ENCODE measurements at places on chromosomes 4 and X. TPM values are rescaled to one million over a fixed set of nuclear protein-coding genes. Genes with fewer than 3 reads are reported as not detected.
A peak's percentile ranks its signal among the peaks of the same experiment; 100 is the strongest.

DNA sequence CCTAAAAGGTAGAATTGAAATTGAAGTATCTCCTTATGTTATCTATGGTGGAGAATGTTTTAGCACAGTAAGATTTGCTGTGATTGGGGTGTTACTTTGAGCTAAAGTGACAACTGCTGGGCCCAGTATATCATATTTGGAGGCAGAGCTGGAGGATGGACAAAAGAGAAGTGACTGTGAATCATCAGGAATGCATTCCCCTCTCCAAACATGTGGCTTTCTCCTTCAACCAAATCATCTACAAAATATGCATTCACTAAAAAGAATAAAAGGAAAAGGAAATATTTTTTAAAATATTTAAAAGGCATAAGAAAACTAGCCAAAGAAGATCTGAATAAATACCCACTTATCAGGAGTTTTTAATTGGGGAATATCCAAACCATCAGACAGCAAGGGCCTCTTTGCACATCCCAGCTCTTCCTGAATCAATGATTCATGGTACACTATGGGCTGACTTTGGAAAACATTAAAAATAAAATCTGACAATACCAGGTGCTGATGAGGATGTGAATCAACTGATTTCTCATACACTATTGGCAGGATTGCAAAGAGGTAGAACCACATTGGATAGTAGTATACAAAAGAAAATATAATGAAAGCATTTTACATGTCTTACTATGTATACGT lies 671.7 kb upstream of the NR3C2 start:
- DNase-seq: no peak

DNA sequence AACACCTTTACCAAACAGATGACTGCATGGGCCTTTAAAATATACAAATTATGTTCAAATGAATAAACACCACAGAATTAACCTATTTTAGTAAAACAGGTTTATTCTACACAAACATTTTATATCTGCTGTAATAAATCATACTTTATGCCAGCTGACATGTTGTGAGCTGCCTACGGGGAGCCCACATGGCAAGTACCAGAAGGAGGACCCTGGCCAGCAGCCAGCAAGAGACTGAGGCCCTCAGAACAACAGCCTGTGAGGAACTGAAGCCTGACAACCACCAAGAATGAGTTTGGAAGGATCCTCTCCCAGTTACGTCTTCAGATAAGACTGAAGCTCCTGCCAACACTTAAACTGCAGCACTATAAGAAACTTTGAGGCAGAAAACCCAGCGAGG lies 377.0 kb downstream of the PDGFC start:
- no peak for DNase-seq

GRCh38 chrX:22674932-22675331 lies 324.8 kb upstream of the DDX53 start:
- DNase-seq: no peak

DNA sequence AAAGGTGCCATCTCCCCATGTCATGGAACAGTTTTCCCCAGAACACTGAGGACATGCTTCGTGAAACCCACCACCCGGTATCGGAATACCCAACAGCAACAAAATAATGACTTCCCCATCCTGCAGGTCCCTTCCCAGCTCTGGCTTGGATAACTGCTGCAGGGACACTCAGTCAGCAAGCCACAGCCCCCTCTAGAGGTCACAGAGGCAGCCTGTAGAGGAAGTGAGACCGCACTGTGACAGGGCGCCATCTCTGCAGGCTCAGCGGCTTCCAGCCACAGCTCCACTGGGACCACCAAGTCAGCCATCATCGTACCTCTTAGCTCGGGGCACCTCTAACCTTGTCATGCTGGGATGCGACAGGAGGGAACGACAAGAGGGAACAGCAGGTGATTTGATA lies 315.9 kb downstream of the LDB2 start:
- DNase-seq: no peak

- no peak for DNase-seq
These were observed 48.3 kb downstream of the GPR143 start for GRCh38 chrX:9717376-9717775.

GRCh38 chr4:26260571-26260970 lies 60.2 kb upstream of the RBPJ start:
- DNase-seq: no peak

GRCh38 chr4:109815151-109816081 lies at the start of gene GAR1:
Gene GAR1, plus strand, starts transcription at chr4:109815762. Its CDS starts 403 bp downstream, at chr4:109816165.
- DNase-seq: peak; percentile 92

DNA sequence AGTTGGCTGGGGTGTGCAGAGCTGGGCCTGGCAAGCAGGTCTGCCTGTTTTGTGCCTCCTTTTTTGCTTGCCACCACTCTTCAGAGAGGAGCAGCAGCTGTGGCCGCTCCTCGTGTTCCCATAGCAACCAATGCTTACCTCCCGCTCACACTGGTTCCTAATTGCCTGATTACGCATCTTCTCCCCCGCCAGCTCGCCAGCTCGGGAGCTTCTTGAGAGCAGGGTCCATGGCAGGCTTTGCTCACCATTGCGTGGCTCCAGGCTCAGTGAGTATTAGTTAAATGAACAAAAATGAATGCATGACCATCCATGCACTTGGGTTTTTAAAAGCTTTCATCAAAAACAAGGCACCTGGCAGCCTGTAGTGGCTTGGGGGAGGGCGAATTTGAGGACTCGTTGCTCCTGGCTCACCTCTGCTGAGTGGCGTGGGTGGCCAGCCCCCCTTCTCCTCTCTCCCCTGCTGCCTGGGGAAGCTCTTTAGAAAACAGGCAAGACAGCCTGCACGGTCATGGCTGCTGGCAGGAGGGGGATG lies 14.2 kb upstream of the PJA1 start:
- DNase-seq: no peak

- DNase-seq: no peak
These were observed 303.5 kb upstream of the ARSJ start for GRCh38 chr4:114282937-114283336.

GRCh38 chr4:54496412-54496811 lies 161.3 kb upstream of the KIT start:
- DNase-seq: no peak

- no peak for DNase-seq
These were observed at the start of gene MAMLD1 for GRCh38 chrX:150362599-150363481. Gene MAMLD1, plus strand, starts transcription at chrX:150363317. Its CDS starts 82,200 bp downstream, at chrX:150445517.

- no peak for DNase-seq
These were observed 30.0 kb downstream of the RCHY1 start for GRCh38 chr4:75484190-75484589.

DNA sequence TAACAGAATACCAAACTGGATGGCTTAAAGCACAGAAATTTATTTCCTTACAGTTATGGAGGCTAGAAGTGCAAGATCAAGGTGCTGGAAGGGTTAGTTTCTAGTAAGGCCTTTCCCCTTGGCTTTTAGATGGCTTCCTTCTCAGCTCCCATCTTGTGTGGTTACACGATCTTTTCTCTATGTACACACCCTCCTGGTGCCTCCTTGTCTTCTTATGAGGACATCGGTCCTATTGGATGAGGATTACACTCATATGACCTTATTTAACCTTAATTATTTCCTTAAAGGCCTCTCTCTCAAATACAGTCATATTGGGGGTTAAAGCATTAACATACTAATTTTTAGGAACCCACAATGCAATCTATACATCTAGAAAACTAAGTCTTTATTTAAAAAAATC lies 787.9 kb upstream of the GALNTL6 start:
- no peak for DNase-seq

DNA sequence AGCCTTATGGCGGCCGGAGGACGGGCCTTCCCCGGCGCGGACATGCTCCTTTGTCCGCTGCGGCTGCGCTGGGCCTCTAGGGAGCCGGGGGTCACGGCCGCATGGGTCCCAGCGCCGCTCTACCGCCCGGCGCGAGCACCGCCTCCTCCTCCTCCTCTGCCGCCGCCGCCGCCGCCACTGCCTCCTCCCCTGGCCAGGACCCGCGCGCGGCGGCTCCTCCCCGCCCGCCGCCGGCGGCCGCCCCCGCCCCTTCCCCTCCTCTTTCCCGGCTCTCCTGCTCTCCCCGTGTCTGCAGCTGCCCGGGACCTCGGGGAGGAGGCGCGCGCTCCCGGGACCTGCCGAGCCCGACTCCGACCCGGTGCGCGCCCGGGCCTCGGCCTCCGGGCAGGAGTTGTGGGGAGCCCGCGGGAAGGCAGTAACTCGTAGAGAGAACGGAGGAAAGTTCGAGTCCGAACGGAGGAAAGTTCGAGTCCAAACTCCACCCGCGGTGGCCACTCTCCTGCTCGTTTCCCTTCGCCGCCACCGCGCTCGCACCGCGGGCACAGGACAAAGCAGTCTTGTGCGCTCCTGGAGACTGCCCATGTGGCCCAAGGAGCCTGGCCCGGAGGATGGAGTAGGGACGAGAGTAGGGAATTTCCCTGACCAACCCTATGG lies at the start of gene ADGRA3:
Gene ADGRA3, minus strand, starts transcription at position 179 of the 654 bp plus-strand sequence. CDS start 282 bp downstream, outside the sequence.
- peak; percentile 81 for DNase-seq

DNA sequence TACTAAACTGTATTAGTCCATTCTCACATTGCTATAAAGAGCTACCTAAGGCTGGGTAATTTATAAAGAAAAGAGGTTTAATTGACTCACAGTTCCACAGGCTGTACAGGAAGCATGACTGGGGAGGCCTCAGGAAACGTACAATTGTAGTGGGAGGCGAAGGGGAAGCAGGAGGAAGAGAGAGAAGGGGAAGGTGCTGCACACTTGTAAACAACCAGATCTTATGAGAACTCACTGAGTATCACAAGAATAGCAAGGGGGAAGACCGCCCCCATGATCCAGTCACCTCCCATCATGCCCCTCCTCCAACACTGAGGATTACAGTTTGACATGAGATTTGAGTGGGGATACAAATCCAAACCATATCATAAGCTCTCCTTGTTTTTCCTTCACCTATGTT lies 40.9 kb downstream of the RPA4 start:
- no peak for DNase-seq

DNA sequence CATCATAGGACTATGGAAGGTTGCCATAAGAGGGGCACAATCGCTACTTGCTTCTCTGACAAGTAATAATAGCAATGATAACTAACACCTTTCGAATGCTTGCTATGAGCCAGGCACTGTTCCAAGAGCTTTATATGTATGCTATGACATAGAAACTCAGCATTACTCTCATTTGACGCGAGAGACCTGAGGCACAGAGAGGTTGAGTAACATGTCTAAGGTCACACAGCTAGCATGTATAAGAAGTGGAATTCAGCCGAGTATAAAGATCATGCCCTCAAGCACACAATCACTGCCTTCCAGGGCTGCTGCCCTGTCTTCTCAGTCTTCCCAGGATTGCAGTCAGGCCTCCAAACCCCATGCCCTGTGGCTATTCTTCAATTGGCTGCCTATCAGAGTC lies 19.5 kb downstream of the PJA1 start:
- DNase-seq: no peak

DNA sequence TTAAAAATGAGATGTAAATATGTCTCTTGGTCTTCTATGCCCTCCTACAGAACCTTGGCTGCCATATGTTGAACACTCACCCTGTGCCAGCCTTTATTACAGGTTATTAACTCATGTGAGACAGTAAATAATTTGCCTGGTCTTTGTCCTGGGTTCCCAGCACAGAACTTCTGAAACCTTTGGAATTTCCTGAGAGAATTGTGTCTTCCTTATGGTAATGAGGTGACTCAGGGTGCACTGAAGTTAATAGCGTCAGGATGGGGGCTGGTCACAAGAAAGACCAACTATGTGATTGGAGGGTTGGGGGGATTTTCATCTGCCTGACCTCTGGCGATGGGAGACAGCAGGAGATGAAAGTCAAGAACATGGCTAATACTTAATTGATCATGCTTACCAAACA lies 289.8 kb upstream of the STS start:
- DNase-seq: no peak

- no peak for DNase-seq
These were observed 363.9 kb downstream of the PPP1R2C start for GRCh38 chrX:42414057-42414456.

DNA sequence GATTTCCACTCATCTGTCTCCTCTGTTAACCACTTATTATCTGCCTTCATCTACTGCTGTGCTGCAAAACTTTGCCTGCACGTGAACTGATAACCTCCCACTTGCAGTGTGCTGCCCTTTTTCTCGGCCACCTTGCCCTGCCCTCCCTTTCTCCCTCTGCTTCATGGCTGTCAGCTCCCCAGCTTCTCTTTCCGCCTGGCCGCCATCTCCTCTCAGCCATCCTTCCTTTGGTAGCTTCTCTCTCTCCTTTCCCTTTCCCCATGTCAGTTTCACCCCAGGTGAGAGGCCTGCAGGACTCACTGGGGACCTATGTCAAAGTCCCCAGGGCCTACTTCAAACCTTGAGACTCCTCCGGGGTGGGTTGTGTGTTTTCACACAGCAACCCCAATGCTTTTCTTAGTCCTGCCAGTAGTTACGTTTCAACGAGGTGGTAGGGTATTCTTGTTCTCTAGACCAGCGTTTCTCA lies 6.6 kb downstream of the MSL3 start:
- DNase-seq: no peak

DNA sequence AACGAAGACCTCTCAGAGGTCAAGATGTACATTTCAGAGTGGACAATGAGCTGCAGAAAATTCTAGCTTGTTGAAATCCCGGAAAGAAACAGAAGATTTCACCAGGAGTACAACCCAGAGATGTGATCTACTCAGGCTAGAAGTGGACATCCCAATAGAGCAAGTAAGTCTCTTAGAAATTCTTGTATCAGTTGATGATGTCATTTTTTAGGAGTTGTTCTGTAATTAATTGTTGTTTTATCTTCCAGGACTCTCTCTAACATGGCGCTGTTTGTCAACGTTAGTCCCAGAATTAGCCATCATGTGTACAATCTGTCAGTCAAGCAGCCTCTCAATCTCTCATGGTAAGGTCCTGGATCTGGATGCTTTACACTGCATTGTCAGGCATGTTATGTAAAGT lies 174.4 kb downstream of the GRIA3 start:
- DNase-seq: no peak

- DNase-seq: no peak
These were observed 315.7 kb downstream of the HNRNPD start for GRCh38 chr4:82057990-82058544.

The SSX4 gene
- total RNA-seq: not detected

The GNRHR gene
- total RNA-seq: not detected

The EGFL6 gene
- total RNA-seq: 0.16 TPM

The SPATA18 gene
- not detected for total RNA-seq

The SPANXD gene
- total RNA-seq: not detected

The GRID2 gene
- total RNA-seq: not detected

The ABCG2 gene
- 23.7 TPM for total RNA-seq

The SLIT2 gene
- 0.72 TPM for total RNA-seq

The MAGEA1 gene
- not detected for total RNA-seq

Measured in Caco-2 (cell line).